ENCODE measurements at places on chromosomes 1 and 21.
A peak's percentile ranks its signal among the peaks of the same experiment; 100 is the strongest.

GRCh38 chr1:145906954-145907753 is 2.7 kb downstream of the ITGA10 start:
- peak; percentile 48 for DNase-seq

GRCh38 chr1:64043288-64043687 is 160.1 kb upstream of the UBE2U start:
- DNase-seq, result no peak

DNA sequence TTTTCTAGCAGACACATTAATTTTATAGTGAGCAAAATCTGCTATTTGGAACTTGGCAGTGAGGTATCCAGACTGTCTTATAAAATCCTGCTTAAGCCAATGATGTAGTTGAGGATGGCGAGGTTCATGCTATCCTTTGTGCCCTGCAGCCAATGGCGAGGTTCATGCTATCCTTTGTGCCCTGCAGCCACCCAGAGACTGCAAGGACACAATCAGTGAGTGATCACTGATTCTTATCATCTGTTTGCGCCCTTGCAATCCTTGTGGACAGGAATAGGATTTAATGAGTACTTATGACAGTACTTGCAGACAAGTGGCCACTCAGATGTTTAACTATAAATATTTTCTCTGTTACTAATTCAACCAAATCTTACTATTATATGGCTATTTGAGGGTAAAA is 112.6 kb downstream of the EIF4G3 start:
- no peak for DNase-seq

DNA sequence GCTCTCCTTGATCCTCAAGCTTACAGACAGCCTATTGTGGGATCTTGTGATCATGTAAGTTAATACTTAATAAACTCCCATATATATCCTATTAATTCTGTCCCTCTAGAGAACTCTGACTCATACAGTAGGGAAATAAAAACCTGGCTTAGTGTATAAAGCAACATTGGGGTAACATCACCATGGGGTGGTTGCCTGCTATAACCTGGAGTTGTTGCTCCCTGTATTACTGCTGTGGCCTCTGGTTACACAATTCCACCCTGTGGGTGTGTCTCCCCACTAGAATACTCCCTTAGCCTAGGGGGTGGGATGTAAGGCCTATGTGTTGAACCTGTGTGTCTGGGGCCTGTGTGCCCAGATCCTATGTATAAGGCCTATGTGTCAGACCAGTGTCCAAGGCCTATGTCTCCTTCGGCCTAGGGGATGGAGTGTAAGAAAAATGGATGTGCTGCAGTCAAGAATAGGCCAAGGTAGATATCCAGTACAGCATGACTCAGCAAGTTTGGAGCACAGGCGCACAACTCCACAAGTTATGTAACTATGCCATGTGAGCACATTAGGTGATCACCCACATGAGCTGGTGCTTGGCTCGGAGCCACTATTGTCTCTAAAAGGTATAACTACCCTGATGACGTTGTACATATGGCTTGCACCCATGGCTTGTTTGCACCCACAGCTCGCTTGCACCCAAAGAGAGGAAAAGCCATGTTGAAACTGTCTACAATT is 96.8 kb upstream of the C1orf21 start:
- DNase-seq, result no peak

- DNase-seq, result no peak
These were observed 10.4 kb downstream of the PGLYRP3 start for GRCh38 chr1:153302308-153302707.

DNA sequence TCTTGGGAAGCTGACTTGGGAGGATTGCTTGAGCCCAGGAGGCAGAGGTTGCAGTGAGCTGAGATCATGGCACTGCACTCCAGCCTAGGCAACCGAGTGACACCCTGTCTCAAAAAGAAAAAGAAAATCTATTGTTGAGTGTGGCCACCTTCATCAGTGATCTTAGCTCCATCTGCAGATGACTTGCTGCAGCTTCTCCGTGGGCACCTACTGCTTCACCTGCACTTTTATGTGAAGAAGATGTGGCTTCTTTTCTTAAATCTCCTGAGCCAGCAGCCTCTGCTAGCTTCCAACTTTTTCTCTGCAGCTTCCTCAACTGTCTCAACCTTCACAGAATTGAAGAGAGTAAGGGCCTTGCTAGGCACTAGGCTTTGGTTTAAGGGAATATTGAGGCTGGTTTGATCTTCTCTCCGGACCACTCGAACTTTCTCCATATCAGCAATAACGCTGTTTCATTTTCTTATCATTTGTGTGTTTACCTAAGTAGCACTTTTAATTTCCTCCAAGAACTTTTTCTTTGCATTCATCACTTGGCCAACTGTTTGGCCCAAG is 28.0 kb downstream of the AGPAT3 start:
- DNase-seq, result no peak

DNA sequence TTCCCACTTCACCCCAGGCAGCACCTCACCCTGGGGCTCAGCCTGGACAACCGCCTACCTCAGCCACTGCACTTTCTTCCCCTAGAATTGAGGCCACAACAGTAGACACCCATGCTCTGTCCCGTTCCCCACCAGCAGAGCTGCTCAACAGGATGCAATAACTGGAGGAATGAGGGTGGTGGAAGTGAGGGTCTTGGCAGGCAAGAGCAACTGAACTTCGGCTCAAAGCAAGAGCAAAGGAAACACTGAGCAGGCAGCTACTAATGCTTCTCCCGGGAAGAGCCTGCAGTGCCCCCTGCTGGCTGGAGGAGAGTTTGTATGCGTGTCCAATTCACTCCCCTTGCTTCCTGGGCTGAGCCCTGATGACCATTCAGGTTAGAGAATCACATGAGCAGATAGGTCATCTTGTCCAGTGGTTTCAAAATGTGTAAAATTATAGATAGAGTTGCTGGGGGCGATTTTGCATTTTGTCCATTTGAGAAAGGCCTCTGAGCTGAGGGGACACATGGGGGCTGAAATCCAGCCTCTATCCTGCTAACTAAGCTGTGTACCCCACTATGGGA is 13.9 kb downstream of the NT5C1A start:
- DNase-seq, result peak; percentile 79

GRCh38 chr21:19993268-19993667 is 1004.9 kb upstream of the NCAM2 start:
- no peak for DNase-seq

DNA sequence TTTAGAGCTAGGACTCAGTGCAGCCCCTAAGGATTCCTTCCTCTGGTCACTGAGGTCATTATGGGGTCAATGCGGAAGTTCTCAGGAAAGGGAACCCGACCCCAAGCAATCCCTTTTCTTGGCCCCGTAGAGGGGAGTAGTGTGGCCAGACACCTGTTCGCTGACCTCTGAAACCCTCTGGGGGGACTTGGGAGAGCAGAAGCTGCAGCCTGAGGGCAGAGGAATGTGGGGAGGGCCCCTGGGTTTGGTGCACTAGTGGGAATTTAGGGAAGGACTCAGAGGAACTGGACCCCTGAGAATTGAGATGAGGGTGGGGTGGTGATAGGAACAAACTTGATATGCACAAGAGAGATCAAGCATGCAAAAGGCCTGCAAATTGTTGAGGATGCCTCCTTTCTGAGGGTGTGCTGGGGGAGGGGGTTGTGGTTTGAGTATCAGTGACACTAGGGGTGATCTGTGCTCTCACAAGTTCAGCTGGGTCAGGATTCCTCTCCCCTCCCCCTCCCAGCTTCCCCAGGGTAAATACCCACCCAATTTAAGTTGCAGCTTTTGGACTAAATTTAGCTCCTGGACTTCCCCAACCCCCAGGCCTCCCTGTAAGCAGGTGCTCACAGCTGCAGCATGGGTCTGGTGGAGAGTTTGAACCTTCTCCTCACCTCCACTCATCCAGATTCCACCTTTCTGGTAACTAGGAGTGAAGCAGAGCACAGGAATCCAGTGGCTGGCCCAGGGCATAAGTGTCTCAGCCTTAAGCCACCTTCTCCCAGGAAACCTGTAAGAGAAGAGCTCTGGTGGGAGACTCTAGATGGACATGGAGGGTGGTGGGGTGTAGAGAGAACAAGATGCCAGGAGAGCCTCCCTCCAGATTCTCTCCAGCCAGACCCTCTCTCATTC is 13.5 kb downstream of the ADAMTSL4 start:
- no peak for DNase-seq

DNA sequence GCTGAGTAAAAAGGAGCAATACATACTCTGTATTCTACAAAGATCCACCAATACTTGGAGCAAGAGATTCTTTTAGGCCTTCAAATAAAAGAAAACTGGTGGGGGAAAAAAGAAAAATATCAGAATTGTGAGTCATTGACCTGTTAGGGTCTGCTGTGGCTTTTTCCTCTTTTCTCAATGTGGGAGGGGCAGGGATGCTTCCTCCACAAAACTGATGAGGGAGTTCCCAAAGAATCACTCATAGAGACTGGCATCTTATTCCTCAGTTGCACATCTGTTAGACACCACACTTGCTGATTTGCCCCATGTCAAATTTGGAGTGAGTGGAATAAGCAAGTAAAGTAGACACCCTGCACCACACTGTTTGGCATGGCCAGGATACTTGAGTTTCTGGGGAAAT is 16.6 kb downstream of the C1orf141 start:
- no peak for DNase-seq

- no peak for DNase-seq
These were observed 96.8 kb downstream of the LACTBL1 start for GRCh38 chr1:22875841-22876240.

- DNase-seq, result no peak
These were observed 24.8 kb upstream of the USH2A start for GRCh38 chr1:216448011-216448510.

- DNase-seq, result no peak
These were observed 19.6 kb upstream of the TARBP1 start for GRCh38 chr1:234498448-234499118.

GRCh38 chr1:240352769-240353168 is 259.2 kb downstream of the GREM2 start:
- DNase-seq, result no peak

GRCh38 chr1:23210963-23211362 is 6.3 kb downstream of the HTR1D start:
- DNase-seq, result no peak

DNA sequence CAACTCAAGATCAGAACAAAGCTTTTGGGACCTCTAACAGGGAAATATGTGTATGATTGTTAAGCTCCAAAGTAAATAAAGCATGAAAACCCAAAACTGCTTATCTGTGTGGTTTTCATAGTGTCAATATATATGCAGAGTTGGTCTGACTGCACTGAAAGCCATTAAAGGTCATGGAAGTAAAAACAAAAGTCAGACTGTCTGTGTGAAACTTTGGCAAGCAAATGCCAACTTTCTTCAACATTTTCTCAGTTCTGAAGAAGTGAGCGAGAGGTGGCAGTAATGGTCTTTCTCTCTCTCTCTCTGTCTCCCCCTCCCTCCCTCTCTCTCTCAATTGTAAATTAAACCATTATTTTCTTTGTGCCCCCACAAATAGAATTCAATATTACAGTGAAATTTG is 100.1 kb upstream of the S1PR1 start:
- DNase-seq, result no peak

DNA sequence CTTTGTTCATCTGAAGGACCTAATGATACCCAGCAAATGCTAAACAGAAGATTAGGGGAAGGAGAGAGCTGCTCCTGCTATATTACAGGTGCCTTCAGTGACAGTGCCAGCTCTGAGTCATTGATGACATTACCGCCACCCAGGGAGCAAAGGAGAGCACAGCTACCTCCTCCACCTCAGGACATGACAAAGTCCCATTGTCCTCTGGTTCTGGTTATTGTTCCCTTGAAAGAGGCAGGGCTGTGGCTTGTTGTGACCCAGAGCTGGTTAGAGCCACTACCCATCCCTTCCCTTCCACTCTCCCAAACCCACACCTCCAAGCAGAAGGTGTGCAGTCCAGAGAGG is 363.5 kb upstream of the DUSP10 start:
- no peak for DNase-seq

GRCh38 chr1:45574105-45574626 is 9.7 kb upstream of the NASP start:
- DNase-seq, result no peak

GRCh38 chr21:45949928-45950739 is 31.4 kb upstream of the COL6A1 start:
- DNase-seq, result no peak

GRCh38 chr1:185529673-185530072 is 204.5 kb upstream of the HMCN1 start:
- no peak for DNase-seq

DNA sequence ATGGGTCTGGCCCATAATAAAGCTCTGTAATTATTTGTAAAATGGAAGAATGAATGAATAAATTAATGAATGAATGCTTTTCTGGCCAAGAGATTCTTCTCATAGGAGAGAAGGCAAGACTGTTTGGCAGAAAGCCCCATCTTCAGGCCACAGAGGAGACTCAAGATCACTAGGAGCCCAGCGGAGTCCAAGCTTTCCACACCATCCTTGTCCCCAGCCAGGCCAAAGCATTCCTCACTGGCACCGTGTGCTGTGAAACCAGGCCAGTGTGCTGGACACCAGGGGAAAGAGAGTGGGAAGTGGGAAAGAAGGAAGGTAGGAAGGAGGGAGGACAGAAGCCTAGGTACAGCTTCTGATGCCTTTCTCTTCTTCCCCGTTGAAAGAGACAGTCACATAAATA is 86.4 kb downstream of the PLXNA2 start:
- DNase-seq, result no peak

- peak; percentile 24 for DNase-seq
These were observed 2.6 kb downstream of the BCAR3 start for GRCh38 chr1:93678946-93679480.

DNA sequence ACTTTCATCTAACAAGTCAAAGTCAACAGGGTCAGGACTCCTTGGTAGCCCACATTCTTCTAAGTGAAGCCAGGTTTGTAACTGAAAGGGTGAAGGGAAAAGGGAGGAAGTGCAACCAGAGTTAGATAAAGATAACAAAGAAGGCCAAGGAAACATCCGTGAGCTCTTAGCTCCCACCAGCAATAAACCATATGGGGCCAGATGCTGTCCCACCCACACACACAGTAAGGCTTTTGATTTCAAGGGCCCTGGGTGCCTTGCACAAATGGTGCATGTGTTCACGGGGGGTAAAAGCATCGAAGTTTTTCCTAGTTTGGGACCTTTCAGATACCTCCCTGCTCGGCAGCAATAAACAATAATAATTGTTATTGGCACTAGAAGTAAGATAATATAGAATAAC is 5.1 kb upstream of the TIAM1 start:
- DNase-seq, result no peak

DNA sequence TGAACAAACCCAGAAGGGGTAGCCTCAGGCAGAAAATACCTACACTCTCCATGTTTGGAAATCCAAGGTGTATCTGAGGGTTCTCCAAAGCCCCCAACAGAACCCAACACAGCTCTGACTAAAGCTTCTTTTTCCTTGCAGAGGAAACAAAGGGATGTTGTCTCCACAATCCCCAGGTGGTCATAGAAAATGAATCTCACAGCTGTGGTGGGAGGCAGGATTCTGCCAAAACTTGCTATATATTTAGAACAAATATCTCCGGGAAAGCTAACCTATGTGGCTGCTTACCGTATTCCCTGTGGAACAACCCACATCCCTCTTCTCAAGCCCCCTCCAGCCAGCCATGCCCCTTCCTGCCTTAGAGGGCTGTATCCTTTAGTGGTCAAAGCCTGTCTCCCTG is 406.1 kb downstream of the PRDM2 start:
- DNase-seq, result no peak

Data from ascending aorta (tissue), 2 donors.